ENCODE measurements at places on chromosomes 13 and 19.

DNA sequence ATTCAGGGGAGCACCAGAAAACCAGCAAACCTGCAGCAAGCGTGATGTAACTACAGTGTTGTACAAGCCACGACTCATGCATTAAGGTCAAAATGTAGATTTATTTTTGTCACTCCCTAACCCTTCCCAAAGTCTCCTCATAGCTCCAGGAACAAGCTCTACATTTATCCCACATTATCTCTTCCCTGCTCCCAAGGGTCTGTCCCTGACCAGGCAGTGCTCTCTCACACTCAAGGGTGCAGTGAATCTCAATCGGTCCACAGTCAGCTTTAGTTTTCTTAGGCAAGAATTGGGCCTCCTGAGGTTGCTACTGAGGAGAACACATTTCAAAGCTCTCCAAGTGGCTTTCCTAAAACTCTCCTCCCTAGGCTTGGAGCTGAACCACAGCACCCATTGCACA is 219.4 kb downstream of the NHLRC3 start:
- no peak for DNase-seq

DNA sequence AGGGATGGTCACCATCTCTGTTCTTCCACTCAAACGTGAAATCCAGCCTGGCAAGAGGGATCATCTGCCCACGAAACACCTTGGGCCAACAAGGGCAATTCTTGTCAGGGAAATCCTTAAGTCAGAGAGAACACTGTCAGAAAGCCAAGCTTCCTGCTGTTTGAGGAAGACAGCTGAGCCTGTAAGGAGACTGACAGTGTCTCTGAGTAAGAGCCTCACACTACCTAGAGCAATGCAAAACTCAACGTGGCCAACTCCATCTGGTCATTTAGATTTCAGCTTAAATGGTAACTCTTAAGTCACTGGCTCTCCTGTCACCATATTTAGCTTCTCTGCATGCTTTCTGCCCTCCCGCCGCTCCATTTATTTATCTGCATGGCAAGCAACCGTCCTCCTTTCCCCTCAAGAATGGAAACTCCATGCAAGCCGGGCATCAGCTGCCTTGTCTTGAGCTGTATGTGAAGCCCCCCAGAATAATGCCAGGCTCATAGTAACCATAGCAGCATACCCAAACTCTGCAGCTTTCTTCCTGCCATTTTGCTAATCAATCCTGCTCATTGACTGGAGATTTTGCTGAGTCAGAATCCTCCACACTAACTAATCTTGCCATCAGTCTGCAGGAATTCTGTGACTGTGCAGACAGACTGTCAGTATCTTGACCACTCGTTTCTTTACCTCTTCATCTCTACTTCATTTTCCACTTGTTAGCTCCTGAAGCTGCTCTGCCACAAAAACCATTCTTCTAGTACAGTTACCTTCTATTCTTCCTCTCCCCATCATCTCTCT is 159.8 kb downstream of the IRS2 start:
- no peak for DNase-seq

GRCh38 chr13:83878691-83879430 is 3.4 kb downstream of the SLITRK1 start:
- no peak for DNase-seq

GRCh38 chr13:110369400-110369799 is 62.3 kb downstream of the COL4A2 start:
- DNase-seq, result no peak

GRCh38 chr13:36819739-36820090 is 693 bp downstream of the RFXAP start:
- no peak for DNase-seq

- no peak for DNase-seq
These were observed 24.0 kb downstream of the TSKS start for GRCh38 chr19:49739098-49739497.

DNA sequence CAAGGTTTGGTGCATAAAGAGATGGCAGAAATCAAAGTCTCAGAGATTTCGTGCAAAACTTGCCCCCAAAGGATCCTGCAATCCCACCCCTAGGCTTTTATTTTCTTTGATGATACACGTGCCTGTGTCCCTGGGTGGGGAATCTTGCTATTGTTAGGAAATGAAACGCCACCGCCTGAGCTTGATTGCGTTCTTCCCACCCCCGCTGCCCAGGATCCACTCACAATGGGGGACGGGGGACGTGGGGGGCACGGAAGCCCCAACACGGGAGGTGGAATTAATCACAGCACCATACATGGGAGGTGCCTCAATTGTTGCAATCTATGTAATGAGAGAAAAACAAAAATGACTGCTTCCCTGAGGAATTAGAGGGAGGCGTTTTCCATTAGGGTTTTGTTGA is 39.6 kb downstream of the ZNRF4 start:
- DNase-seq, result no peak

DNA sequence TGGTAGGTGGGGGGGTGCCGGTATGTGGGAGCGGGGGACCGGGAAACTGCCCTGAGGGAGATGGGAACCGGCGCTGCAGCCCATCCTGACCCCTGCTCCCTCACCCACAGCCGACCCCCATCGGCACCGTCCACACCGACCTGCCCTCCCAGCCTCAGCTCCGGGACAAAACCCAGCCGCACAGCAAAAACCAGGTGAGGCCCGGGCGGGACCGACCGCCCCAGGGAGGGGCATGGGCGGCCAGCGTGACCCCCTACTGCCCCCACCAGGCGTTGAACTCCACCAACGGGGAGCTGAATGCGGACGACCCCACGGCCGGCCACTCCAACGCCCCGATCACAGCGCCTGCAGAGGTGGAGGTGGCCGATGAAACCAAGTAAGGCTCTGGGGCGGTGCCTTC is 35.9 kb downstream of the BTBD2 start:
- no peak for DNase-seq

DNA sequence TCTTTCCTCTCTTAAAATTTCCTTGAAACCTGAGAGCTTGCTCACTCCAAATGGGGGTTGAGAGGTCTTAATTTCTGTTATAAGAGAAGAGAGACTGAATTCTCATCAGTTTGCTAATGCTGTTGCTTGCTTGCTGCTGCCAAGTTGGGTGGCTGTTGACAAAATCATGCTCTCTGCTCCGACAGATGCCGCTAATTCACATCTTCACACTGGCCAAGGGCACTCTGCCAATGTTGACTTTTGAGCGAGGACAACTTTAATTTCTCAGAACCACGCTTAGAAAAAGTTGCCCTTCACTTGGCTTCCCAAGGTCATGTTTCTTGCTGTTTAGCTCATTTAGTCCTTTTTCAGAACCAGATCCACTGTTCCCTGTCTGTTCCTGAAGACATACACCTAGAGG is 402.9 kb downstream of the HS6ST3 start:
- no peak for DNase-seq

DNA sequence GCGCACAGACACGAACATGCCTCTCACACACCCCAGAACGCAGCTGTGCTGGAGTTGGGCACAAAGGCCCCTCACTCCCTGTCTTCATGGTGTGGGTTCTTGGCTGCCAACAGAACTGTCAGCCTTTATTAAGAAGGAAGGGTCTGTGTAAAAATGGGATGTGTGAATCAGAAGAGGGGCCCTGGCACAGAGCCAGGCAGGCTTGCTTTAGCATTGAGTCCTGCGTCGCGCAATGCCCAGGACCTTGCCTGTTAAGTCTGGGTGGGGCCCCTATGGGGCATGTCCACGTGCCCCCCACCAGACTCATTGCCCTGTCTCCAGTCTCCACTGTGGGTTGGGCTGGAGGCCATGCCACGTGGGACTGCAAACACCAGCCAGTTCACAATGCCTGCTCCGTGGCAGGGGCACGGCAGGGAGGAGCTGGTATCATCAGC is 84.8 kb downstream of the SLC7A1 start:
- no peak for DNase-seq

DNA sequence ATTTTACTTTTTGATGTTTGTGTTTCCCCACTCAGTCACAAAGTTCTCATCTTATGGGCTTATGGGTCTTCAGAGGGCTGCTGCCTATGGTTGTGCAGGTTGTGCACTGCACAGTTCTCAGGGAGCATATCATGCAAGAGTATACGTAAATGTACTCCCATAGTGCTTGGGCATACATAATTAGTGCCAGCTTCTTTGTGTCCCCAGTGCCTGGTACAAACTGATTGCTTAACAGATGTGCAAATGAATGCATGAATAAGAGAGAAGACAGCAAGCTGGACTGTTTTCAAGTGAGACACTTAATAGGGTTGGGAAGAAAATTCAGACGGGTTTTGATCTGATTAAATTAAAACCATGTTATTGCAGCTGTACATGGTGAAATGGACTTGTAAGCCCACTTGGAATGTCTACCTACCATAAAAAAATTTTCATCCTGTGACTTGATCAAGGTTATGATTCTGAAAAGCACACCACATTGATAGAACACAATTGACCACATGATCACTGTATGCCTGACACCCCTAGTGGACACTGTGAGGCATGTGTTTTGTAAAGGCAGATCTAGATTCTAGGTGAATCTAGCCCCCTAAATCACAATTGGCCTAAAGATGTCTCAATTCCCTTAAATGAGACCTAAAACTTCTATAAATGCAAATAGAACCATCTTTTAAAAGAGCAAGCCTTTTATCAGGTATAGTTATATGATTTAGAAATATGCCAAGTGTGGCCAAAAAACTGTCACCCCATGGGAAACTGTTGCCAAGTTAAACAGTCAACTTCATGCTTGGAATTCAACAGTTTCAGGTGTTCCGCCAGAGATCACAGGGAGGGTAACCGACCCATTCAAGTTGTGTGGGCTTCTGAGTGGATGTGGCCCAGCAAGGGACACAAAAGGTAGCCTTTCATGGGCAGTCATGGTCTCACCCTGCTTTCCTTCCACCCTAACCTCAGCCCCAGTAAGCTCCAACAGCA is 27.9 kb downstream of the FAM124A start:
- no peak for DNase-seq

- DNase-seq, result no peak
These were observed 12.2 kb downstream of the PIP5K1C start for GRCh38 chr19:3687774-3688706.

GRCh38 chr13:66795636-66796035 is 434.5 kb downstream of the PCDH9 start:
- DNase-seq, result no peak

DNA sequence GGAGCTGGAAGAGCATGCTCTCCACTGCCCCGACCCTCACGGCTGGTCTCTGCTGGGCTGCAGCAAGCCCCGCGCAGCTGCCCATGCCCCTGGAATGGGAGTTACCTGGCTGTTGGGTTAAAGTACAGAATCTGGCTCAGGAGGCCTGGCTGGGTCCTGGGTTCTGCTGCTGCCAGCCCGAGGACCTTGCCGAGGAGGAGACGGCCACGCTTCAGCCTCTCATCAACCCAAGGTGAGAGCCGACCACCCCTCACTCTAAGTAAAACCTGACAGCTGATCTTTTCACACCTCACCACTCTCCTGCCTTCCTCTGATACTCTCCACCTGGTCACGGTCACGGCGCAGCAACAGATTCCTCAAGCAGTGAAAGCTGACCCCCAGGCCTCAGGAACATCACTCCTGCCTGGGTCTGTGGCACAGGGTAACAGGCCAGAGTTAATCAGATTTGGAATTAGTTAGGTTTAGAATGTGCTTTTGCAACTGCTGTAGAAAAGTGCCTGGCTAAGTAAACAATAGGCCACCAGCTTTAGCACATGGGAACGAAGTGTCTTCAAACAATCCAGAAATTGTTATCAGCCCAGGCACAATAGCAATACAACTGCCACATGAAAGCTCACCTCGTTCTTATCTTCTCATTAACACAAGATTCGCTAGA is 20.5 kb downstream of the RAB20 start:
- no peak for DNase-seq

DNA sequence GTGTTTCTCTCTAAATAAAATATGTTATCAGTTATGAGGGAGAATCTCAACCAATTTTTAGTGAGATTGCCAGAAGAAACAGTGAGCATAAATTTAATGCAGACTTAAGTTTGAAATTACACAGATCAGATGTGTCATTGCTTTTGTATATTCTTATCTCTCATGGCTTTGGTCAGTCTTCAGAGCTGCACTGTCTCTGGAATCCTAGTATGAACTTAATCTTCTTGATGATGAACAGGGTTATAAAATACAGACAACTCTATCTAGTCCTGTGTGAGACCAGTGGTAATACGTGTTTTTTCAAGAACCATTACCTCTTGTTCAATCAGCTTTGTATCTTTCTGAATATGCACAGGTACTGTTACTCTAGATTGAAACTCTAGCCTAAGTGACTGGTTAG is 528.0 kb downstream of the DACH1 start:
- DNase-seq, result no peak

DNA sequence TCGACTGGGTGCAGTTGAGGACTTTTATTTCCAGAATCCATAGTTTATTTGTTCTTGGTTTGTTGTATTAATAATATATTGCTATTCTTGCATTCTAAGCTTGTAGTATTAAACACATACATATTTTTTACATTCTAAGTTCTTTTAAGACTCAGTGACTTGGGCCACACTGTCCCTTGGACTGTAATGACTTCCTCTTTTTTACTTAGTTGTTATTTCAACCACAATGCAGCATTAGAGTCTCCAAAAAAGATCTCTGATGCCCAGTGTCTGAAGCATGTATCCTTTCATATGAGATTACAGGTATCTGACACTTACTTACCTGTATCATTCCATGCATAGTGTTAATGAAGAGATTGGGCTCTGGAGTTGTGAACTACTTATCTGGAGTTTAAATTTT is 864.9 kb upstream of the PCDH20 start:
- no peak for DNase-seq

- peak; percentile 34 for DNase-seq
These were observed 31.2 kb downstream of the GADD45B start for GRCh38 chr19:2507109-2507508.

GRCh38 chr13:66214467-66214866 is 1015.7 kb downstream of the PCDH9 start:
- DNase-seq, result no peak

DNA sequence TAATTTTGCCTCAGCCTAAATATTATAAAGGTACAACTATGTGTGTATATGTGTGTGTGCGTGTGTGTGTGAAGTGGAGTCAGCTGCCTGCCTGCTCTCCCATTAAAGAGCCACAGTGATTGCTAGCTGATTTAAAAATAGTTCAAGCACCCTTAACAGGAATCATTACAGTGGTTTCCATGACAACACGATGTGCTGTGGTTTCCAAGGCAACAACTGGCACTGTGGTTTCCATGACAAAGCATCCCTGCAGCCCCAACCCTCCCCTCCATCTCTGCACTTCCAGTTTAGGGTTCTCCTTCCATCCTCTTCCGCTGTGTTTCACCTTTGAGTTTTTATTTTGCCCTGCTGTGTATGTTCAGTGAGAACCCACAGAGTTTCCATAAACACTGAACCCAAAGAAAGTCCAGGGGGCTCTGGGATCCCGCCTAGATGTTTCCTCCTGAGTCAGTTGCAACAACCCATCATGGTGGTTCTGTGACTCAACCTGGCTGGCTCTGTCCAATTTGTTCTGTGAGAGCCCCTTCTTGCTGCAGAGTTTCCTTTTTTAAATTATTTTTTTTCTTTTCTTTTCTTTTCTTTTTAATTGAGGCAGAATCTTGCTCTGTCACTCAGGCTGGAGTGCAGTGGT is 7.1 kb upstream of the PNMA8A start:
- no peak for DNase-seq

- DNase-seq, result no peak
These were observed 417.8 kb upstream of the DACH1 start for GRCh38 chr13:72284791-72285190.

GRCh38 chr19:14554382-14554812 is 17.5 kb downstream of the NDUFB7 start:
- no peak for DNase-seq
